ENCODE measurements at places on chromosomes 1 and 21. TPM values are rescaled to one million over a fixed set of nuclear protein-coding genes. Genes with fewer than 3 reads are reported as not detected.
A peak's percentile ranks its signal among the peaks of the same experiment; 100 is the strongest.

DNA sequence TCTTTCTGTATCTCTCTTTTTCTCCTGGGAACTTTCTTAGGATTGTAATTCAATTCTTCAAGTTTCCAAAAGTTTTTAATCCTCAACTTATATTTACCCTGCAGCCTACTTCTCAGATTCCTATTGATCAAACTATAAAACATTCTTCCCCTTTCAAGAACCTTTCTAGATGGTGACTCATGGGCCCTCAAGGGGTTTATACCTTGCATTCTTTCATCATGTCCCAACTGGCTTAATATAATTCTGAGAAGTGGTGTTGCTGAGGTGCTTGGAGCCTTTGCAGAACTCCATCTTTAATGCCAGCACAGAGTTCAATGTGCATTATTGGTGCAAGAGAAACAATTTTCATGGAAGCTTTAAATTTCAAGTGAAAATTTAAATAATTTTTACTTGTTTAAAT is 273.4 kb downstream of the VAV3 start:
- DNase-seq, result no peak

The AIDA gene
- 48.2 TPM for total RNA-seq

- no peak for DNase-seq
These were observed 72.1 kb downstream of the S1PR1 start for GRCh38 chr1:101308935-101309333.

DNA sequence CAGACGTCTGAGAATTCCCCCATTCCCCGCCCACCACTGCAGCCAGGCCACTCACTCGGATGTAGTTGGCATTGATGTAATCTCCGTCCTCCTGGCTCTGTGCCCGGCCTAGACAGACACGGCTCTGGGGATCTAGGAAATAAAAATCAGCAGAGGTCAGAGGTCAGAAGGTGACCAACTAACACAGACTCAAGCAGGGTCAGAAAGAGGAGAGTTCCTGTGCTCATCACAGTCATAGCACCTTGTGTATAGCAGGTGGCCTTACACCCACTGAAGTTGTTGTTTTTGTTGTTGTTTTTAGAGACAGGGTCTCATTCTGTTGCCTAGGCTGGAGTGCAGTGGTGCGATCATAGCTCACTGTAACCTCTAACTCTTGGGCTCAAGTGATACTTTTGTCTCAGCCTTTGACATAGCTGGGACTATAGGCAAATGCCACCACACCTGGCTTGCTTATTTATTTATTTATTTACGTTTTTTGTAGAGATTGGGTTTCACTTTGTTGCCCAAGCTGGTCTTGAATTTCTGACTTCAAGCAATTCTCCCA is 4.9 kb downstream of the PTPN7 start:
- peak; percentile 79 for DNase-seq

- DNase-seq, result no peak
These were observed 107.2 kb downstream of the SIM2 start for GRCh38 chr21:36806103-36806502.

GRCh38 chr1:228445843-228446650 is 29.4 kb upstream of the TRIM17 start:
- no peak for DNase-seq

GRCh38 chr1:108050158-108050557 is 85.2 kb upstream of the VAV3 start:
- DNase-seq, result no peak

The ERG gene
- 13.7 TPM for total RNA-seq

- DNase-seq, result no peak
These were observed 31.0 kb upstream of the MTMR11 start for GRCh38 chr1:149967646-149968045.

The TCP10L gene
- total RNA-seq, result 0.29 TPM

GRCh38 chr1:20483833-20484518 is 2.0 kb downstream of the CAMK2N1 start:
- DNase-seq, result peak; percentile 28

DNA sequence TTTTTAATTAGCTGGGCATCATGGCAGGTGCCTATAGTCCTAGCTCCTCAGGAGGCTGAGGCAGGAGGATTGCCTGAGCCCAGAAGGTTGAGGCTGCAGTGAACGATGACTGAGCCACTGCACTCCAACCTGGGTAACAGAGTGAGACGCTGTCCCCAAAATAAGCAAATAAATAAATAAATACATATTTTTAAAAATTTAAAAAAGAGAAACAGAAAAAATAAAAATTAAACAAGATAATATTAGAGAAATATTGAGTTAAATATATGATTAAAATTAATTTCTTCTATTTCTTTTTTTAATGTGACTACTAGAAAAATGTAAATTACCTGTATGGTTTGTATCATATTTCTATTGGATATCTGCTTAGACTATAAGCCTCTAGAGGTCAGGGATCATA is 59.3 kb upstream of the ATP1A1 start:
- DNase-seq, result no peak

GRCh38 chr1:27594564-27595510 is 9.1 kb downstream of the AHDC1 start:
- DNase-seq, result peak; percentile 43

The ZC3H12A gene
- total RNA-seq, result 7.1 TPM

The SH3BGR gene
- total RNA-seq, result 8.0 TPM

DNA sequence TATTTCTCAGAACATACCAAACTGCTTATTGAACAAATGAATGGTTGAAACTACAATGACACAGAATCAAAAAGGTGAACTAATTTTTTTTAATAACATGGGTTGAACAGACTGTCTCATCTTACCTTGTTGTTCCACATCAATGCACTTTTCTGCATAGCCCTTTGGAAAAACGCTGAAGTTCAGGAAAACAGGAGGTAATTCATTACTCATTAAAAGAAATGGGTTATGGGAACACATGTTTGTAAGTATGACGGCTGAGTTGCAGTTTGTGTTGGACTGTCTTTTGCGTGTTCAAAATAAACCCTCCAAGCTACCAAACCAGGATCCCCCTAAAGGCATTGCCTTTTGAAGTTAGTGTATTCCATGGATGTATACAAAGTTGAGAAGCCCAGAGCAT is 514.9 kb upstream of the PKN2 start:
- DNase-seq, result no peak

DNA sequence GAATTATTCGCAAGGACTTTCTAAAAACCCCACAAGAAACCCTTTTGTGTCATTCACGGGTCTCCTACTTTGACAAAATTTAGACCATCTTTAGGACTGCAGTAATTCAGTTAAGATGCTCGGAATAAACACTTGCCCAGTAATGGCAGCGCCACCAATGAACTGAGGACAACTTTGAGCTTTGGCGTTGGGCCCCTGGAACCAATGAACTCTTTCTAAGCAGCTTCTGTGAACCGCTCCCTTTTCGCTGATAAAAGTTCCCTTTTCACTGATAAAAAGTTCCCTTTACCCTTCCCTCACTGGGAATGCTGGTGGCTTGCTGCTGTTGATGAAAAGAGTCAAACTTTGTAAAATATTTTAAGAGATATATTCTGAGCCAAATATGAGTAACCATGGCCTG is 1.5 kb upstream of the MRPL55 start:
- no peak for DNase-seq

GRCh38 chr21:38858026-38858811 is 52.5 kb downstream of the ETS2 start:
- no peak for DNase-seq

DNA sequence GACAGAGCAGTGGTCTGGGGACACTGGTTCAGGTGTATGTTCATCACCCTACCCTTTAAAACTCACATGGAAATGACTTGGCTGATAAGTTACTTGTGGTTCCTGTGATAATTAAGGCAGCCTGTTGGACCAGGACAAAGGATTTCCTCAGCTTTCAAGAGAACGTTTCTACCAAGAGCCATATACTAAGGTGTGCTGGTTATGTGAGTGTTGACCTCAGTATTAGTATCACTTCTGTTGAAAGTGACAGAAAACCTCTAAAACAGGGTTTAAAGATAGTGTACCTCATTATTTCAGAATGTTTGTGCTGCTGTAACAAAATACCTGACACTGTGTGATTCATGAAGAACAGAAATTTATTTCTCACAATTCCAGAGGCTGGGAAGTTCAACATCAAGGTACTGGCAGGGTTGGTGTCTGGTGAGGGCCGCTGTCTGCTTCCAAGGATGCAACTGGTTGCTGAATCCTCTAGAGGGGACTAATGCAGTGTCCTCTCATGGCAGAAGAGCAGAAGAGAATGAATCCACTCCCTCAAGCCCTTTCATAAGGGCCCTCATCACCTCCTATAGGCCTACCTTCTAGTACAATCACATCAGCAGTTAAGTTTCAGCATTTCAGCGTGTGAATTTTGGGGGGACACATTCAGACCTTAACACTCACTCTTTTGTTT is 54.9 kb downstream of the UCK2 start:
- no peak for DNase-seq

DNA sequence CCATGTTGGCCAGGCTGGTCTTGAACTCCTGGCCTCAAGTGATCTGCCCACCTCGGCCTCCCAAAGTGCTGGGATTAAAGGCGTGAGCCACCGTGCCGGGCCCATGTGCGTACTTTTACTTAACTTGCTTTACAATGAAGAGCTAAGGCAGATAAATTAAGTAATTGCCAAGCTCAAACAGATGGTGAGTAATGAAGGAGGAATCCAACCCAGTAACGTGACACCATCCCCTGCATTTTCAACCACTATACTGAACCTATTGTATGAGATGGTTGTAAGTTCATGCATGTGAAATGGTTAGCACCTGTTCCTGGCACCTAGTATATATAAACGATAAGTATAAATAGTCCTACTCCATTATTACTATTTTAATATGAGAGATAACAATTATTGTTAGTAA is 588.0 kb upstream of the BEND5 start:
- DNase-seq, result no peak
